NCI-H2171 (cell line): ENCODE measurements at places on chromosomes 4 and X.

DNA sequence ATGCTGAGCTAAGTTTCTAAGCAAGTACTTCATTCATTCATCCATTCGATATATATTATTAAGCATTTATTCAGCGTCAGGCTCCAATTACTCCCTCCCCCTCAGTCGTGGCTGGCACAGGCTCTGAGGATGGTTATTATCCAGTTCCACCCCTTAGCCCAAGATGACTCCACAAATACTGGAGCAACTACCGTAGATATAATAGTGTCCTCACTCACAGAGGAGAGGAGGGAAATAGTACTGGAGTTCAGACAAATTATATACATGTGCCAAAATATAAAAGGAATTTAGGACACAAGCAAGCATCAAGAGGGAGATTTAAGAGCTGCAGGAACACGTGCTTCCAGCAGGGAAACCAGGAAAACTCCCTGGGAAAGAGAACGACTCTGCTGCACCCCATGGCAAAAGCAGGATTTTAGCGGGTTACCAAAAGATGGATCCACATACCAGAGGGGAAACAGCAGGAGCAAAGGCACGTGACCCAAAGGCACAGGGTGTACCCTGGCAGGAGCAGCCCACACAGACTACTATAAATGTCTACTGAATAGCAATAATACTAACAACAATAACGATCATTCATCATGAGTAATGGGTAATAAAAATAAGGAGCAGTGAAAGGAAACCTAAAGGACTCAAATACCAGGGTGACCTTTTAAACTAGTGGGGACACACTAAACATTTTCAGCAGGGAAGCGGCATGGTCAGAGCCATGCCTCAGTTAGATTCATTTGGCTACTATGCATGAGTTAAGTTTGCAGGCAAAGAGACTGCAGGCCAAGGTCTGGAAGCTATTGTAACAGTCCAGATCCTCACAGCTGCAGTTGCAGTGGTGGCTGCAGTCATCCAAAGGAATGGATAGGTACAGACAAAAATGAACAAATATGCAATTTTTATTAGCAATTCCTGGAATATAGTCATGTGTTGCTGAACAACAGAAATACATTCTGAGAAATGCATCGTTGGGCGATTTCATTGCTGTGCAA is 153.7 kb downstream of the APBB2 start:
- DNase-seq = no peak

- DNase-seq = no peak
Measured at GRCh38 chr4:77235289-77235854, 78.4 kb downstream of the CCNG2 start.

- DNase-seq = no peak
Measured at GRCh38 chrX:47166126-47166525, 21.1 kb downstream of the RBM10 start.

- no peak for DNase-seq
Measured at GRCh38 chr4:150240011-150240410, 161.8 kb downstream of the DCLK2 start.

DNA sequence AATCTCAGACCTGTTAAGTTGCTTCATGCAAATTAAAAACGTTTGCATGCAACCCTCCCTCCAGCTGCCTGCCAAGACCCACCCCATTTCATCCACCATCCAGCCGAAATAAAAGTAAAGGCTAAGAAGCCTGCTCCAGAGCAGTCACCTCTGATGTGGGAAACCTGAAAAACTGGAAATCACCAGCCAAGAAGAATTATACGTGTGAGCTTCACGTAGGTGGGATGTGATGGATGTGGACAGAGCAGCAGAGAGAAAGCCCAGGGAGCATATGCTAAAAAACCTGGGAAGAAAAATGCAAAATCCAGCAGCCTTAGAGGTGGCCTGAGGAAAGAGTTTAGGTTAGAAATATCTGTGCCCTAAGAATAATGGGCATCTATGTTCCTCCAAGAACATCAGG is 160.6 kb upstream of the STS start:
- no peak for DNase-seq

DNA sequence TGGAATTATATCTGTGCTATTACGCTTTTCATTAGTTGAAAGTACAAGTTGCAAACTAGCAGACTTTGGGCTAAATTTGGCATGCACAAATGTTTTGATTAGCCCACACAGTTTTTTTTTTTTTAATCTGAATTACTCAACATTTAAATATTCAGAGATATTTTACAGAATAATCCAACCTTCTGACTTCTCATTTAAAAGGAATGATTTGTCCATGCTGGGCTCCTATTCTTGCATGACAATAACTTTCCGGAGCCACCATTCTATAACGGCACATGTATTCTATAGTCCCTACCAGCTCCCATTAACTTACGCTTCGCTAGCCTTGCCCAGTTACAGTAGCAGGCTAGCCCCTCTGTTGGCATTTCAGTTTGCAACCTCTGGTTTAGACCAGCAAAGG is 219.3 kb upstream of the FTHL17 start:
- no peak for DNase-seq

GRCh38 chrX:109939498-109939897 is 63.4 kb upstream of the TMEM164 start:
- DNase-seq = no peak

- DNase-seq = no peak
Measured at GRCh38 chr4:1409079-1409478, 2.8 kb upstream of the NKX1-1 start.

- no peak for DNase-seq
Measured at GRCh38 chr4:153181293-153181692, 22.9 kb upstream of the TRIM2 start.
